ENCODE measurements at places on chromosomes 1 and 21. TPM values are rescaled to one million over a fixed set of nuclear protein-coding genes. Genes with fewer than 3 reads are reported as not detected.

Gene AVPR1B
- 0.50 TPM for total RNA-seq

DNA sequence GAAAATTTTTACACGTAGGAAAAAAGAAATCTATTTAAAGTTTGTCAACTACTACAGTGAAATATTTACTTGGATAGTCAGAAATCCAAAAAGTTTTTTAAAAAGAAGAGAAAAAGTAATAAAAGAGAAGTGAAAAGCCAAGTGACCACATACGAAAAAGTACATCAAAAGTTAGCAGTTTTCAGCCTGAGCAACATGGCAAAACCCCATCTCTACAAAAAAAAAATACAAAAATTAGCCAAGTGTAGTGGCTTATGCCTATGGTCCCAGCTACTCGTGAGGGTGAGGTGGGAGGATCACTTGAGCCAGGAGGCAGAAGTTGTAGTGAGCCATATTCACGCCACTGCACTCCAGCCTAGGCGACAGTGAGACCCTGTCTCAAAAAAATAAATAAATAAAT is 5.2 kb upstream of the MR1 start:
- no peaks in the 10 kb centered on the region for H3K4me1 ChIP-seq
- no peaks in the 10 kb centered on the region for H3K36me3 ChIP-seq
- no peak overlapping the region for H3K4me3 ChIP-seq
- no peaks in the 10 kb centered on the region for H3K27me3 ChIP-seq

DNA sequence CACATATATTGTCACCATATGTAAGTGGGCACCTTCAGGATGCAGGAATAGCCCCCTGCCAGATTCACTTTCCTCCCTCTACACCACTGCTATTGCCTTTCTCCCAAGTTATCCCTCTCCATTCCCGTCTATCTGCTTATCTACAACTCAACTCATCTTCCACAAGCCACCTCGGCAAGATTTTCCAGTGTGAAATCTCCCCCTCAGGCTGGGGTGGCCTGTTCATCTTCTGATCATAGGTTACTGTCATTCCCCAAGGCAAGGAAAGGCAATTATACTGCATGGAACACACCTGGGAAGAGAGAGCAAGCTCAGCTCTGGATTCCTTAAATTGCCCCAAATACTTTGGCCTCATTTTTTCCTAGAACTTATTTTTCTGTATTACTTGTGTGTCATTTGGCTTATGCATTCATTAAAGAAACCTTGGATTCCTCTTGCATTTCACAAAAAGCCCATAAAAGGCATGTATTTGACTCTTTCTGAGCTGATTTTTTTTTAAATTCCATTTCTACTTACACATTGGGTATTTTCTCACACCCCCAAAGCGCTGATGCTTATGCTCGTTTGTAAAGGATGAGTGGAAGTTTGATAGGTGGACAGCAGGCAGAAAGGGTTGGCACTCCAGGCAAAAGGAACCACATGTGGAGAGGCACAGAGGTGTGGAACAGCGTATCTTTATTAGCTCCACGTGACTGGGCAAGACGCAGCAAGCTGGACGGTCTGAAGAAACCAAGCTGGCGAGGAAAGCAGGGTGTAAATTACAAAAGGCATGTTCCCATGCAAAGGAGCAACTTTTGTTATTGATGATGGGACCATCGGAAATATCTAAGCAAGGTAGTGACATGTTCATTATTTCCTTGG is 169.7 kb upstream of the RAB4A start:
- H3K4me1 ChIP-seq, result peaks cover 4% of the 10 kb centered on the region
- H3K27ac ChIP-seq, result no peak overlapping the region
- no peak for DNase-seq
- H3K4me3 ChIP-seq, result no peak overlapping the region
- H3K36me3 ChIP-seq, result no peaks in the 10 kb centered on the region

Gene AMY1A
- not detected for total RNA-seq

DNA sequence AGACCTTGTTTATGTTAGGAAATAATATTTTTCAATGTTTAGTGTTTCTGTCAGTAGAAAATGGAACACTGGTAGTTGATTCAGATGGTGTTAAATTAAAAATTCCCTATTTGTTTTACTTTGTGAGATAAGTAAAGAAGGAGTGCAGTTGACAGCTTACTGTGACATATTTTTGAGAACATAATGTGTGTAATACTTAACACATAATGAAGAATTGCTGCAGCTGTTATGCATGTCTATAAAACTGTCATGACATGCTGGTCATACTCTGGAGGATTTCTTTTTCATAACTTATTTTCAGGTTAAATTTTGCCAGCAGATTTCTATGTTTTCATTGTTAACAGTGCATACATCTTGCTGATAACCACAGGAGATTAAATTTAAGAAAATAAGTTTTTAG is 296.1 kb downstream of the CTH start:
- no peaks in the 10 kb centered on the region for H3K4me1 ChIP-seq
- no peak for DNase-seq
- peak overlapping the region; percentile 68 for H3K4me3 ChIP-seq
- peaks cover 1% of the 10 kb centered on the region for H3K27me3 ChIP-seq
- H3K27ac ChIP-seq, result no peak overlapping the region

GRCh38 chr21:41399246-41399800 is 26.7 kb upstream of the MX1 start:
- H3K27ac ChIP-seq, result no peak overlapping the region
- no peak overlapping the region for H3K4me3 ChIP-seq
- no peak for DNase-seq
- no peaks in the 10 kb centered on the region for H3K4me1 ChIP-seq

Gene CCDC185
- total RNA-seq, result not detected

Gene SPOCD1
- total RNA-seq, result 1.8 TPM

Gene LCA5L
- 0.57 TPM for total RNA-seq

- H3K27ac ChIP-seq, result no peak overlapping the region
- H3K4me3 ChIP-seq, result no peak overlapping the region
- no peak for DNase-seq
- H3K27me3 ChIP-seq, result no peaks in the 10 kb centered on the region
- no peaks in the 10 kb centered on the region for H3K36me3 ChIP-seq
These were observed 68.8 kb upstream of the SELENON start for GRCh38 chr1:25731148-25731547.

Gene PCP4L1
- 1.0 TPM for total RNA-seq

GRCh38 chr1:31694069-31694963 is 9.5 kb downstream of the COL16A1 start:
- no peaks in the 10 kb centered on the region for H3K4me1 ChIP-seq
- no peak overlapping the region for H3K4me3 ChIP-seq
- no peak for DNase-seq
- no peak overlapping the region for H3K27ac ChIP-seq
- no peaks in the 10 kb centered on the region for H3K27me3 ChIP-seq
- no peaks in the 10 kb centered on the region for H3K36me3 ChIP-seq

DNA sequence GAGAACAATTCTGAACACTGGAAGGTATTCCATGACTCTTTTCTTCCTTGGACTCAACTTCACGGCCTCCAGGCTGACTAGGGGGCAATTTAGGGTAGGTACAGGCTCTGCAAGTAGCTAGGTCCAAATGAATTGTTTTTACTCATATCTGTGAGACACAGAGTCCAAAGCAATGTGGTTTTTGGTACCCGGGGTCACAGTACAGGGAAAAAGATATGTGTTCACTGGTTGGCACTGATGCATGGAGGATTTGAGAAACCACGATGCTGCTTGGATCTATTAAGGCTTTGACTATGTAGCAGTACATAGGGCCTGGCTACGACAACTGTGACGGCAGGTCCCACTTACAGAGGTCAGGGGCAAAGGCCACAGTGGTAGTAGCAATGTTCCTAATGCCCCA is 200.6 kb downstream of the DUSP10 start:
- no peaks in the 10 kb centered on the region for H3K36me3 ChIP-seq
- H3K27ac ChIP-seq, result no peak overlapping the region
- DNase-seq, result no peak
- H3K27me3 ChIP-seq, result no peaks in the 10 kb centered on the region

Gene STXBP3
- total RNA-seq, result 38.5 TPM

GRCh38 chr1:202416641-202417040 is 68.1 kb downstream of the PPP1R12B start:
- H3K27me3 ChIP-seq, result no peaks in the 10 kb centered on the region
- DNase-seq, result no peak
- H3K36me3 ChIP-seq, result no peaks in the 10 kb centered on the region
- no peak overlapping the region for H3K27ac ChIP-seq
- H3K4me3 ChIP-seq, result no peak overlapping the region
- no peaks in the 10 kb centered on the region for H3K4me1 ChIP-seq

Gene CD247
- 2.2 TPM for total RNA-seq

DNA sequence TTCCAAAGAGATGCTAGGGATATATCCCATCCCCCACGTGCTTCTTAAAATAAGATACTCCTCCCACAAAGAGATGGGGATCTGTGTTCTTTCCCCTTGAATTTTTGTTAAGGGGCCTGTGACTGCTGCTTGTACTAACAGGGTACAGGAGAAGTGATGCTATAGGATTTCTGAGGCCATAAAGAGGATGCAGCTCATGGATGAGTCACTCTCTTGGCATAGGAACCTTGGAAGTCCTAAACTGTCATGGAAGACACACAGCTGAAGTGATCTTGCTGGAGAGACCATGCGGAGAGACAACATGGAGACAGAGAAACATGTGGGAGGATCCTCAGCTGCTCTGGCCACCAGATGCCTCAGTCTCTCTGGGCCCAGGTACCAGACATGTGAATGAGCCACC is 157.2 kb downstream of the S1PR1 start:
- H3K27ac ChIP-seq, result no peak overlapping the region
- H3K4me1 ChIP-seq, result no peaks in the 10 kb centered on the region
- H3K36me3 ChIP-seq, result no peaks in the 10 kb centered on the region
- no peaks in the 10 kb centered on the region for H3K27me3 ChIP-seq

GRCh38 chr1:155128755-155129473 is 1.2 kb downstream of the EFNA1 start:
- no peaks in the 10 kb centered on the region for H3K36me3 ChIP-seq
- peaks cover 40% of the 10 kb centered on the region for H3K4me1 ChIP-seq

Gene CRYAA
- total RNA-seq, result not detected

DNA sequence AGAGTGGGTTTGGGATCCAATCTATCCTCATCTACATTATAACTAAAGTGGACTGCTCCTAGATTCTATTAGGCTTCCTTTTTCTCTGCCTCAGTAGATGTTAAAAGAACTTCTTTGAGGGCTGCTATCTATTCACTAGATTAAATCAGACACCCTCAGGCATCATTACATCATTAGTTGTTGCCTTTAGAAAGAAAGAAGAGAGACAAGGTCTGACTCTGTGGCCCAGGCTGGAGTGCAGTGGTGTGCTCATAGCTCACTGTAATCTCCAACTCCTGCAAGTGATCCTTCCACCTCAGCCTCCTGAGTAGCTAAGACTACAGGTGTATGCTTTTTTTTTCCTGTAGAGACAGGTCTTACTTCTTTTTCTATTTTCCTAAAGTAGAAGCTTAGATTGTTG is 71.1 kb upstream of the EXO1 start:
- no peaks in the 10 kb centered on the region for H3K27me3 ChIP-seq
- no peak overlapping the region for H3K27ac ChIP-seq
- no peaks in the 10 kb centered on the region for H3K36me3 ChIP-seq
- H3K4me1 ChIP-seq, result no peaks in the 10 kb centered on the region
- no peak for DNase-seq
- H3K4me3 ChIP-seq, result no peak overlapping the region

DNA sequence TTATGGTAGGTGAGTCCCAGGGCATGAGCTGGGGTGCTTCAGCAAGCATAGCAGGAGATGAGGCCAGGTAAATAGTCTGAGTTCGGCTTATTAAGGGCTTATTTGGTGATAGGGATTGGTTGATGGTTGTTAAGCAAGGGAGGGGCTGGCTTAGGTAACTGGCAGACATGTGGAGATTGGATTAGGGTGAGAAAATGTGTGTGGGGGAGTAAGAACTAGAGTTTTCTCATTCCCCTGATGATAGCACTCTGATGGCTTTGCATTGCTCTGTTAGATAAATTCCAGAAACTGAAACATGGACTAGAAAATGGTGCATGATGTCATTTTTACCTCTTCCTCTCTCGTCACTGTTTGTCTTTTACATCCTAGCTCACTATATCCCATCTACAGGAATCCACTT is 53.6 kb downstream of the FGGY start:
- H3K4me1 ChIP-seq, result no peaks in the 10 kb centered on the region
- H3K27ac ChIP-seq, result no peak overlapping the region
- no peaks in the 10 kb centered on the region for H3K36me3 ChIP-seq
- no peaks in the 10 kb centered on the region for H3K27me3 ChIP-seq
- no peak overlapping the region for H3K4me3 ChIP-seq

DNA sequence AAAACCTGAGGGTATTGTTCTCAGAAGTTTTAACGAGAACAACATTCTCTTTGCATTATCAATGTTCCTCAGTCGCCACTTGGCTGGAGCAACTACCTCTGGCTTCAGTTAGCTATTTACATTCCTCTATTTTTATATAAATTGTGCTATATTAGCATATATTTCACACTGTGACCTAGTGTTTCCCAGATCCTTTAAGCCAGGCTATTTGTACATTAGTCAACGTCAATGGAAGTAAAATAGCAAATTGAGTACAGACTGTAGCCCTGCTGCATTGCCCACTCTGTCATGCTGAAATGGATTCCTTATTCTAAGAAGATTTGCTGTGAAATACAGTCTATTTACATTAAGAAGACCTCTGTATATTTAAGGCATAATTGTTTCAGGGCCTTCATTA is 213.8 kb downstream of the ROR1 start:
- H3K27ac ChIP-seq, result no peak overlapping the region
- H3K36me3 ChIP-seq, result no peaks in the 10 kb centered on the region
- H3K4me1 ChIP-seq, result no peaks in the 10 kb centered on the region
- no peaks in the 10 kb centered on the region for H3K27me3 ChIP-seq

DNA sequence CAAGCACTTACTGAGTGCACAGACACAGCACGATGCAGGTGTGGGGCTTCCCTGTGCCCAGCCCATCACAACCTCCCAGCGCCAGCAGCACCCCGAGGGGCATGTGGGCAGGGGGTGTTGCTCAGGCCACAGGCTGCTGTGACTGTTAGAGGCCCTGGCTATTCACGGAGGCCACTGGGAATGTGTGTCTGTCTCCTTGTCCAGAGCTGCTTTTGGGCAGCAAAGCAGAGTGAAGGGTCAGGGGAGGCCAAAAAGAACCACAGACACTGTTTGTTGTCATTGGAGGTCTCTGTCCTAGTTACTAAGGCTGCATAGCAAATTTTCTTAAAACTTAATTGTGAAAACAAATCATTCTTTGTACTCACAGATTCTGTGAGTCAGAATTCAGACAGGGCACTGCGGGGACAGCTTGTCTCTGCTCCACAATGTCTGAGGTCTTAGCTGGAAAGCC is 49.6 kb downstream of the TNFRSF8 start:
- H3K4me3 ChIP-seq, result no peak overlapping the region
- DNase-seq, result no peak
- H3K27ac ChIP-seq, result no peak overlapping the region

DNA sequence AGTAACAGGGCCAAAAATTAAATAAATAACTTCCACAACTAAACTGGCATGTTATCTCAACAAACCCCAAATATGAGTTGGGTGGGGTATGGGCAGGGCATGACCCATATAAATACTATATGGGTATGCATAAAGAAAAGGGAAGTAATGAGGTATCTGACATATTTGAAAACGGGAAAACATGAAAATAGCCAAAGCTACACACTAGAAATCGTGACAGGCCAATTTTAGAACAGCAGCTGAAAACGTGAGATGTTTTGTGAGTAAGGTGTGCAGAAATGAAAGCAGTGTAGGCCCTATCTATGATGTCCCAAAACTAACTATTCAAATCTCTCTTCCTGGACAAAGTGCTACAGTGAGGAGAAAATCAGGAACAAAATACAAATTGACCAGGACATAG is 537.9 kb upstream of the NR5A2 start:
- peaks cover 2% of the 10 kb centered on the region for H3K4me1 ChIP-seq
- no peak overlapping the region for H3K4me3 ChIP-seq
- no peak overlapping the region for H3K27ac ChIP-seq
- no peak for DNase-seq
- no peaks in the 10 kb centered on the region for H3K27me3 ChIP-seq

All from H1 (cell line).